Amygdala (tissue), 56 donors: ENCODE measurements at places on chromosomes 1 and 21.

DNA sequence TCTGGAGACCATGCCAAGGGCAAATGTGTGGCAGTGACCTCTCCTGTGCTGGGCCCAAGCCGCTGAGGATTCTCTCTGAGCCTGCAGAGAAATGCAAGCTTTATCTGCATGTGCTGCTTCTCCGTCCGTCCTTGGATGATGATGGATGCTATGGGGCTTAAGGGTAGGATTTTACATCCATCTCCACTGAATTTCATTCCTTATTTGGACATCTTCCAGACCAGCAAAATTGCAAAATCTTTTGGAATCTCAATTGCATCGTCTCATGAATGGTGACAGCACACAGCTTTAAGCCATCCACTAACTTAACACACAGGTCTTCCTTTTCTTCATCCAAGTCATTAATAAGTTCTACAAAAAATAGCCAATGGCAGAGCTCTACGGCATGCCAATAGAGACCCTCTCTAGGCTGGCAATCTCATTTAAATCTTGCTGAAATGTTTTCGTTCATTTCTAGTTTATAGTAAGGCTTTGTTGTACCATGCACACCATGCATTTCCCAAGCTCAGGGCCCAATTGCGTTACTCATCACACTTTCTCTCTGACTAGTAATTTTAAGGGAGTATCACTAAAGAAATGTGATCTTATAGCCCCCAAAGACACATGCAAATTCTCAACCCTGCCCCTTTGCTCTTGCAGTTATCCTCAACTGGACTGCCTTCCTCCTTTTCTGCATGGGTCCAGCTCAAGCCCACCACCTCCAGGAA lies 11.1 kb downstream of the BATF3 start:
- DNase-seq, result no peak

- no peak for DNase-seq
These were observed 11.2 kb upstream of the RNF223 start for GRCh38 chr1:1085171-1085841.

- no peak for DNase-seq
These were observed 7.8 kb upstream of the OR14I1 start for GRCh38 chr1:248710305-248710900.

- peak; percentile 18 for DNase-seq
These were observed 14.0 kb downstream of the A3GALT2 start for GRCh38 chr1:33306653-33307493.

DNA sequence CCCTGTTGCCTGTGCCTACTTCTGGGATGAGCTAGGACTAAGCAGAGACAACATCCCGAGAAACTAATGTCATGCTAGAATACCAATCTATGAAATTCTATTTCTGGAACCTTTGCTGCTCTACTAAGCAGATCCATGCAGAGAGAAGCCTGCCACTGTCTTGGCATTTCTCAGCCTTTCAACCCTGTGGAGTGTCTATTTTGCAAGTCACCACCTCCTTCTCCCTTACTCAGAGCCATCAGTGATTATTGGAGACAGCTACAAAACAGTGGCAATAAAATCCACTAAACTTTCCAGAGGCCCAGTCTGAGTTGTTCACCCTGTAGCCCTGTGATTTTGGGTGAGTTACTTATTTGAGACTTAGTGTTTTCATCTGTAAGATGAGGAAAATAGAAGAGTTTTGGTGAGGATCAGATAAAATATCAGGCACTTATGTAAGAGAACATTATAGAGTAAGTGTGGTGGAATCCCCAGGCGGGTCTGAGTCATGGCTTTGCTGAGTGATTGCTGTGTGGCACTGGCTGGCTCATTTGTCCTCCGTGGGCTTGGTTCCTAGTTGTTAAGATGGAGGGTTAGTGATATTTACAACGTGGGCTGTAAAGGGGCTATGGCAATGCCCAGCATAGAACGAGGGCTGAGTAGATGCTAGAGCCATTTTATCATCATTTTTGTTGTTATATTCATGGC lies 61.1 kb downstream of the FMN2 start:
- no peak for DNase-seq

DNA sequence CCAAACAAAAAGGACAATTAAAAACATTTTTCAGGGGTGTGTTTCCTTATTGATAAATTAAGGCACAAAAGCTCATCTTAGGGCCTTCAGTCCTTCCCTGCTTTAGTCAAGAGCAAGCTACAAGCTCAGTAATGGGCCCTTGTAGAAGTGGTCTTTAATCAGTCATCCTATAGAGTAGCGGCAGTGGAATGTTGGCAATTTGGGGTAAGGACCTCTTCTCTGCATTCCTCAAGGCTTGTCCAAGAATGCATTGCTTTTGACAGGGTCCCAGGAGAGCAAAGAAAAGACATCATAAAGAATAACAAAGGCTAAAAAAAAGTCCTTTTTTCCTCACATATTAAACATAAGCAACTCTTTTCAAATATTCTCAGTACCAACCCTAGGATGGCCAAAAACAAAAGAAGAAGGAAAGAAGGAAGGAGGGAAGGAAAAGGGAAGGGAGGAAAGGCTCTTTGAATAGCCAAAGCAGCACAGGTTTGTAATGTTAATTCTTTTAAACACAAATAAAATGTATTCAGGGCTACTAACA lies 27.3 kb upstream of the CAMK1G start:
- DNase-seq, result no peak

GRCh38 chr1:2205191-2205952 lies 10.8 kb upstream of the FAAP20 start:
- DNase-seq, result peak; percentile 92

DNA sequence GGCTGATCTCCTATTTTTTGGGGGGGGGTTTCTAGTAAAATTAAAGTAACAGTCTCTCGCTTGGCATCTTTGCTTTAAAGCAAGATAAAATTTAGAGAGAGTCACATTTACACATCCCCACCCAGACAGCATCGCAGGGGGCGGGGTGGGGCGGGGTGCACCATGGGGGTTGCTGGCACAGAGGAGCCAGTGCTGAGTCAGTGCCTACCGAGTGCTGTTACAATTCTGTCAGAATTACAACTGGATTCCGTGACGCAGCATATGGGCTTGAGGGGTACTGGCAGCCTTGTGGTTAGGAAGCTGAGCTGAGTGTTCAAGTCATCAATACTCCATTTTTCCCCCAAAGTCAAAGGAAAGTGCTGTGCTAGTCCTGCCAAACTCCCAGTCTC lies 175.9 kb downstream of the PRDM16 start:
- DNase-seq, result no peak

- DNase-seq, result no peak
These were observed 113.2 kb upstream of the CYYR1 start for GRCh38 chr21:26686278-26686677.

- no peak for DNase-seq
These were observed 9.8 kb downstream of the LGR6 start for GRCh38 chr1:202203238-202204039.

DNA sequence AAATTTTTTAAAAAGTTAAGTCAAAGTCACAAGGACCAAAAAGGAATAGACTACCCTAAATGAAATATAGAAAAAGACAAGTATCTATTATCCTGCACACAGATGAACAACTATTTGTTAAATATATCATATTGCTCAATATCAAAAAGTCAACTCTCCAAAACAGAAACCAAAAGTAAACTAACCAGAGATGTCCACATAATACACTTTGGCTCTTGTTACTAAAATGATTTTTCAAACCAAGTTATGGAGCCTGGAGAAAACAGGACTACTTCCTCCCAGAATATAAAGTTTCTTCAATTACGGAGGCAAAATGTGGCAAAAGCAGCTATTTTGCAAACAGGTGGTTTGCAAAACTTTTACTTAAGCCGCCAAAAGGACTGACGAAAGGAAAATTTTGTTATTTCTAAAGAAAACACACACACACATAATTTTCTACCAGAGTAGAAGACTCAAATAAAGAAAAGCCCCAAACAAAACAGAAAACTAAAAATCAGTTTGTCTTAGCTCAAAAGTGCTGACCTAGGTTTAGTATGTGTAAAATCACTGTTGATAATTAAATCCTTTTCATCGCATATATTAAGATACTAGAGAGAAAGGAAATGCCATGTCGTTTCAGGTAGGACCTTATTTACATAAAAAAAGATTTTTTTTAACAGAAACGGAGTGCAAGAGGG lies 1.1 kb downstream of the DPYD start:
- DNase-seq, result no peak

DNA sequence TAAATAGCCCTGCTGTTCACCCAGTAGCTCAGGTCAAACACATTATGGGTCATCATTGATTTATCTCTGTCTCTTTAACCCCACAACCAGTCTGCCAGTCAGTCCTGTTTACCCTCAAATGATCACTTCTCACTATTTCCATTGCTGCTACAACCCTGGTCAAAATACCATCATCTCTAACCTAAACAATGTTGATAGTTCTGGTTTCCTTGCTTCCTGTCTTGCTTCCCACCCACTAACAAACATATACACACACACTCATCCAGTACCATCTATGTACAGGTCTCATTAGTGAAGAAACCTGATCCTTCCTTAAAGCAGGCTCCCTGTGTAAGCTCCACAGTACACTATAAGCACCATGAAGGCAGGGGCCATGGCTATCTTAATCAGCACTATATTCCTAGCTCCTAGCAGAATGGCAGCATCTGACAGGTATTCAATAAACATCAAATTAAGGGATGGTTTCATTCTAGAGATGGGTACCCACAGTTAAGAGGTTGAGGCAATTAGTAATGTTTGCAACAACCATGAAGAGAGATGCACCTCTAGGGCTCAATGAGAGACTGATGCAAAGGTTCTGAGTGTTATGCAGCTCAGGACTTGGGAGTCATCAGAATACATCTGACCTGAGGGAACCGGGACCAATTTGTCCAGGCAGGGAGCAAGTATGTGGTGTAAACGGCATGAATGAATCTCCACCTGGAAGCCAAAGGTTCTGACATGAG lies 10.0 kb upstream of the TGFBR3 start:
- DNase-seq, result no peak

GRCh38 chr1:247387565-247387964 lies 28.4 kb upstream of the NLRP3 start:
- no peak for DNase-seq

DNA sequence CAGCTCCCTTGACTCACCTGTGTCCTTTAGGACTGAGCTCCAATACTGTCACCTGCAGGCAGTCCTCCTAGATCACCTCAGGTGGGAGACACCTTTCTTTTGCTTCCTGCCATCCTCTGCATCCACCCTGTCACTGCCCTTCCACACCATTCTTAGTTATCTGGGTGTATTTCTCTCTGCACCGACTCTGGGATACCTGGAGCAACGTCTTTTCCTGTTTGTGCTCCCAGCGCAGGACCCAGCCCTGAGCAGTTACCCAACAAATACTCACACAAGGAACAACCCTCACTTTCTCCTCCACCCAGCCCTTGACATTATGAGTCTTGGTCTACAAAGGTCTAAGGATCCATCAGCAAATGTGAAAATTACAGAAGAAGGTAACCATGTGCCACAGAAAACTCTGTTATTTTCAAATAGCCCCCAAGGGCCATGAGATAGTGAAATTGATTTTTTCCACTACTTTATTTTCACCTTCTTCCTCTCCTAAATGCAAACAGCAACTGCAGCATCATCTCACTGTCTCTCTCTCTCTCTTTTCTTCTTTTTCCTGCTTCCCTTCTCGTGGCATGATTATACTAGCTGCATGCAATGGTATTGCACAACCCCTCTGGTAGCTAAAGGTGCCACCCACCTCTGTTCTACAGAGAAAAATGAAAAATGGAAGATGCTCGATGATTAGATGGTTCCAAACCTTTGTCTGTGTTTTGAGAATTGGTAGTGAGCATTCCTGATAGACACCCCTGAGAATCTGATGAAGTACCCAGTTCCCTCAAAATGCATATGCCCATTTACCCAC lies 89.0 kb downstream of the MIS18A start:
- no peak for DNase-seq

- DNase-seq, result no peak
These were observed 11.5 kb downstream of the ALDH4A1 start for GRCh38 chr1:18890706-18891425.

DNA sequence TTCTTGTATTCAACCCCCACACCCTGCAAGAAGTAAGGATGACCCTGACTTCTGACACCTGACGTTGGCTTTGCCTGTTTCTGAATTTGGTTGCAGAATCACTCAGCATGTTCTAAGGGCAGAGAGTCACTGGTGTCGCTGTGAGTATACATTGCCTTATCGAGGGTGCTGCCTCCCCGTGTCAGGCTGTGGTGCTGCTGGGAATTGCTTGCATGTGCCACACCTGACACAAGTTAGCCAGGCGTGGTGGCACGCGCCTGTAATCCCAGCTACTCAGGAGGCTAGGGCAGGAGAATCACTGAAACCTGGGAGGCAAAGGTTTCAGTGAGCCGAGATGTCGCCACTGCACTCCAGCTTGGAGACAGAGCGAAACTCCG lies 45.9 kb downstream of the WDR4 start:
- DNase-seq, result no peak

GRCh38 chr21:20996421-20997310 lies 1.5 kb upstream of the NCAM2 start:
- no peak for DNase-seq

DNA sequence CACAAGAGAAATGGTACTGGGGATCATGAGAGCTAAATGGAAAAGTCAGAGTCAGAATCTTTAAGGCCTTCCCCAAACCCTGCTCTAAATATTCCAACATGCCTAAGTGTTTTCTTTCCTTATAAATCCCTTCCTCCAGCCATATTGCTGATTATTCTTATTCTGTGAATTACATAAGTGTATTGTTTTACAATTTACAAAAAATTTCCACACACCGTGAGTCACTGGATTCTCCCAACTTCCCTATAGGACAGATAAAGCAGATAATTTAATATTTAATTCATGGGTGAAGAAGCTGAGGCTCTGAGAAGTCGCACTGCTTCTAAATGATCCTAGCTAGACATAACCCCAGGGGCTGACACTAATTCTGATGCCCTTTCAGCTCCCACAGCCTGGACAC lies 243.3 kb upstream of the JUN start:
- no peak for DNase-seq
